Sigmoid colon (tissue), 7 donors: ENCODE measurements at places on chromosomes 5 and 9. TPM values are rescaled to one million over a fixed set of nuclear protein-coding genes. Genes with fewer than 3 reads are reported as not detected.

The DMGDH gene
- total RNA-seq, result 1.8 TPM

DNA sequence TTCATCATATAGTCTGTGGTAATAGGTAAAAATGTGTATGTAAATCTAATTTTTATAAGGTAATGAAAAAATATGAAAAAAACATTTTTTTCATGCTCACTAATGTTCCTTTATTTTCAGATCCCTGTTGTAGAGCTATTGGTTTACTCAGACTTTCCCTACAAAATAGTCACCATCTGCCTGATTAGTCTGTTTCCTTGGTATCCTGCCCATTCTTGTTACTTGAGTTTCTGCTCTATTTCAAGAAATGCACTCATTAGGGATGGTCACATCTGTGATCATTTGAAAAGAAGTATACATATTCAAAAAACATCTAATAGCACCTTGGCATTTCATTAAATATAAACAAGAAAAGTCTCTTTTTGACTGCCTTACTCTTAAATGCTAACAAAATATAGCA is 21.6 kb upstream of the RASA1 start:
- no peak for DNase-seq

The MLANA gene
- not detected for total RNA-seq

- DNase-seq, result no peak
Observed at GRCh38 chr5:171437286-171437821, 17.9 kb downstream of the FGF18 start.

The LCN10 gene
- 2.1 TPM for total RNA-seq

DNA sequence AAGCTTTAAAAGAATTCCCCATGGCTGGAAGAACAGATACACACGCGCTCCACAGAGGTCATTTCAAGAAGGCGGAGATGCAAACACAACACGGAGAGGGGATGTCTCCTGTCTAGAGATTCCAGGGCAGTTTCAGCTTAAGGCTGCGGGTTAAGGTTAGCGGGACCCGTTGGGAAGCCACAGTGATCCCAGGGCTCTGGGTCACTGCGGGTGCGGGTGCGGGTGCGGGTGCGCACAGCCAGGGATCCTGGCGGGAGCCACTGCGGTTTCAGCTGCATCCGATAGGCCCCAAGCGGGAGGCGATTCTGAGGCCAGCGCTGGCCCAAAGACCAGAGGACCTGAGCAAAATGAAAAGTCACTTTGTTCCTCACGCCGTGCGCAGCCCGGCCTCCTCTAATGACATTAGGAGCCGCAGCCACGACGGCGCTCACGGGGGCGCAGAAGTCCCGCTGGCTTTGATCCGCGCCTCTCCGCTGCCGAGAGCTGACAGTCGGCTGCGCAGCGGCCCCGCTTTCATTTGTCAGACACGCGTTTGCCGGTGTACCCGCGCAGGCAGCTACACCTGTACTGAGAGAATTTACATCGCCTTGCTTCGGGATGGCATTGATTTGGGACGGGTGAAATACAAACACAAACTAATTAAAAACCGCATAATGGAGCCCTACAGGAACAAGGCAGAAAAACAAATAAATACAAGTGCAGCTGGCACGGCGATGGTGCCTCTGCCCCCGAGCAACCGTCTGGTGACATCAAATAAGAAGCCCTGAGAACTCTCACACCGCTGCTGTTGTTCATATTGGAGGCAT is 5.3 kb upstream of the IRX1 start:
- no peak for DNase-seq
